ENCODE measurements at places on chromosomes 16 and 17.
A peak's percentile ranks its signal among the peaks of the same experiment; 100 is the strongest.

DNA sequence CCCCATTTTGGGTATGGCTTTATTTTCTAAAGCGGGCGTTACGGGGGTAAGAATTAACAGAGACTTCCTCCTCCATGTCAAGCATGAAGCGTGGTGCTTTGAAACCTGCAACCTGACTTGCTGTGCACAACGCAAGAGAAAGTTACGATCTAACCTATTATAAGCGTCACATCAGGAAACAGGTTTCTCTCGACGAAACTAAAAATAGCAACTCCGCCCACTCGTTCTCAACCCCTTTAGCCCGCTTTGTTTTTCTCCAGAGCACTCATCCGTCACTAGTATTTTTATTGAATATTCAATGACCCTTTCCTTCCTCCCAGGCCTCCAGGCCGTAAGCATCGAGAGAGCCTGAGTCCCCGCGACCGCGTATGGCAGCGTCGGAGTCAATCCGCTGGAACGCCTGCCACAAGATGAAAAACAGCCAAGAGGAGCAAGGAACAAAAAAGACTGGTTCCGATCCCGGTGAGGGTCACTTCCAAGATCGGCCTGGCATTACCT, 555 bp downstream of the NUP88 start:
- DNase-seq: no peak

- no peak for DNase-seq
Measured at GRCh38 chr17:17902877-17903276, 66.1 kb upstream of the SREBF1 start.

DNA sequence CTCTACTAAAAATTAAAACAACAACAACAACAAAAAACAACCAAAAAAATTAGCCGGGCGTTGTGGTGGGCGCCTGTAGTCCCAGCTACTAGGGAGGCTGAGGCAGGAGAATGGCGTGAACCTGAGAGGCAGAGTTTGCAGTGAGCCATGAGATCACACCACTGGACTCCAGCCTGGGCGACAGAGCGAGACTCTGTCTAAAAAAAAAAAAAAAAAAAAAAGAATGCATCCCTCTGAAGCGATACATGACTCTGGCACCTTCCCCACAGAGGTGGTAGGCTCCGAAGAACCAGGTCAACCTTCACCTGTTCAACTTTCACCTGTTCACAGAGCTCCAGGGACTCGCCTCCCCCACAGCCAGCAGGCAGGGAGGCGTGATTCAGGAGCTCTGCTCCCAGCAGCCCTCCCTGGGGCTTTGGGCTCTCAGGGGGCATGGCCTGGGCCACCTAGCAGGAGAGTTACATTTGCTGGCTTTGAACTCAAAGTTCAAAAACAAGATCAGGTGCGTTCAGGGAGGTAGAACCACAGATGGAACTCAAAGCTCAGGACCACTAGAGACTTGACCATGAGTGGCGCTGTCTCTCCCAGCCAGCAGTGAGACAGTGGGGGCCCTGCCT, 5.6 kb downstream of the VAC14 start:
- DNase-seq: no peak

DNA sequence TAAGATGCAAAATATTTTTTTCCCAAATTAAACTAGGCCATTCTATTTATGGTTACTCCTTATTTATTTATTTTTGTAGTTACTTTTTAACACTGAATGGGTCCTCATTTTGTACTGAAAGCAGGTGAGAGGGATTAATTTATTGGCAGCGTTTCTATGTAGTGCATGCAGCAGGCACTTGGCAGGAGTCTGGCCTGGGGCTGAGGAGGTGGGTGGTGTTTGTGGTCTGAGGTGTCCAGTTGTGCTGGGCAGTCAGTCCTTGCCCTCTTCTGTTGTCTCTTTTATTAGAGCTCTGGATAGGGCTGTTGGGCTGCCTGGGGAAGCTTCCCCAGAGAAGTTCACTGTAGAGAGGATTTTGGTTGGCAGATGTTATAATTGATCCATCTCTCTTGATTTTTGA, 12.7 kb downstream of the SEC14L1 start:
- DNase-seq: no peak

- no peak for DNase-seq
Measured at GRCh38 chr16:4566144-4566543, 10.0 kb downstream of the C16orf96 start.

DNA sequence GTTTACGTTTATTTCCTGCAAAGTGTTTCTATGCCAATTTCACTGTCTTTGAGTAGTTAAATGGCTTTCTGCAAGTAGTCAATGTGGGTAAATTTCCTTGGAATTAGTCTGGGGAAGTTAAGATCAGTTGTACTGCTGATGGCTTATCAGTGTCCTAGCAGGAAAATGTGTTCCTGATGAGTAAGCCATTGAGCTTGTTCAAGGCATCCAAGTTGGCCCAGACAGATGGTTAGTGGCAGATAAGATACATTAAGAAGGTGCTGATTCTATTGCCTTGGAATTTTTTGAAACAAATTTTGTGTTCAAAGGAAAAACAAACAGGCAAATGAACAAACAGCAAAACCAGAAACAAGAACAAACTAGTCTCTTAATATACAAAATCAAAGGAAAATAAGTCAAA, 258.4 kb downstream of the MAP2K6 start:
- no peak for DNase-seq

GRCh38 chr16:65934443-65934842, 432.0 kb upstream of the CDH5 start:
- no peak for DNase-seq

DNA sequence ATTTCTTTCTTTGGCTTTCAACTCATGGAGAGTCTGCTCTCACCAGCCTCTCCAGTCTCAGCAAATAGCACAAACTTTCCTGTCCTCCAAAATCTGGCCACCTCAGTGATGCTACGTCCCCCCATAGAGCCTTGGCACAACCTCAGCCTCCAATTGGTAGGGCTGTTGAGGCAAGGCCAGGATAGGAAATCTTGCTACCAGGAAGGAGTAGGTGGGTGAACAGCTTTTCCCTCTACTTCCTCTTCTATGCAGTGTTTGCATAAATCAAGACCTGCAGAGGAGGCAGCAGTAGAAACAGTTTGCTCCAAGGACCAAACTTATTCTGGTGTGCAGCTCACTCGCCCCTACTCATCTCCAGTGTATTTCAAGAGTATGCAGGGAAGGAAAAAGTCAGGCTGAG, 701 bp upstream of the DPEP2 start:
- no peak for DNase-seq

DNA sequence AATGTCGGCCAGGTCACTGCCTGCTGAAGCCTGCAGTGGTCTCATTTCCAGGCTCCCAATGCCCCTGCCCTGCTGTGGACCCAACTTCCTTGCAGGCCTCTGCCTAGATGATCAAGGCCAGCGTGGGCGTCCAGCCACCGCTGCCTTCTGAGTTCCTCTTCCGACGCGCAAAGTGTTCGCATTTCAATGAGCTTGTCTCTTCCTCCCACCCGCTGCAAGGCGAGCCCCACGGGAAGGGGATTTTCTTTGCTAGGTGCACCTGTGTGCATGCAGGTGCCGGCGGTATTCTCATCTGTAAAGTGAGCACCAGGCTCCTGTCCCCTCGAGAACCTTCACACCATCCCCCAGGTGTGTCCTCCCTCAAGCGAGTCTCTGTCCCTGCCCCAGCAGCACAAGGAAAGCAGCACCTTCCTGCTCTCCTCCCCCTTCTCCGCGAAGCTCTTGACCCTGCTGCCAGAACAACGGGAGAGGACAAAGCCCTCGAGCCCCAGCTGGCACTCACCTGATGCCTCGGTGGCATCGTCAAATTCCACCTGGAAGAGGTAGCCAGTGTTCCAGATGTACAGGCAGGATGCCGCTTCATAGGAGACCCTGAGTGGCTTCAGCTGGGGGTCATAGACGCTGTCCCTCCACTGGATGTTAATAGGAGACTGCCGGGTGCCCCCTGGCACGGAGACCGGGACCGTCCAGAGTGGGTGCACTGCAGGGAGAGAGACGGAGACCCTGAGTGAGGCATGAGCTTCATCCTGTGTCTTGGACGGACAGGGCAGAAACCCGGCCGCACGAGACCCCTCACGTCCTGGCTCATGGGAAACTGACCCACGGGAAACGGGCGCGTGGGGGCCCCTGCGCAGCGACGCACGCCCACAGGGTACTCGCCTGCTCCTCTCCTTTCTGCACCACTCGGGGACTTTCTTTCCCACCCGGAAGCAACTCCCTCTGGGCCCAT, 9.8 kb downstream of the CA5A start:
- no peak for DNase-seq

GRCh38 chr16:85033171-85033570, 5.6 kb downstream of the KIAA0513 start:
- no peak for DNase-seq

- no peak for DNase-seq
Measured at GRCh38 chr17:68432086-68432864, 25.0 kb downstream of the WIPI1 start.

GRCh38 chr17:51805765-51806164, 352.7 kb downstream of the CA10 start:
- no peak for DNase-seq

GRCh38 chr17:39740357-39741111, 2.8 kb downstream of the GRB7 start:
- DNase-seq: no peak

DNA sequence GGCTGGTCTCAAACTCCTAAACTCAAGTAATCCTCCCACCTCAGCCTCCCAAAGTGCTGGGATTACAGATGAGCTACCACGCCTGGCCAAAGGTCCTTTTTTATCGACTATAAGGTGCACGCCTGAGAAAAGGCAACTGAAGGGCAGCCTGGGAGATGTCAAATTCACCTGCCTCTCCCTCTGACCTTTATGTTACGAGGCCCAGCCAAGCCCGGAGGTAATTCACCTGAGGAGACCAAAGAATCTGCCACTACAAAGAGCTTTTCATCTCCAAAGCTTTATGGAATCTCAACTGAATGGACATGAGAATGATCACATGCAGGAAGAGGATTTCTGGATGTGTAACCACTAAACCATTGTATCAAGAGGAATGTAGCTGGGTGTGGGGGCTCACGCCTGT, 37.2 kb downstream of the LYRM1 start:
- DNase-seq: no peak

DNA sequence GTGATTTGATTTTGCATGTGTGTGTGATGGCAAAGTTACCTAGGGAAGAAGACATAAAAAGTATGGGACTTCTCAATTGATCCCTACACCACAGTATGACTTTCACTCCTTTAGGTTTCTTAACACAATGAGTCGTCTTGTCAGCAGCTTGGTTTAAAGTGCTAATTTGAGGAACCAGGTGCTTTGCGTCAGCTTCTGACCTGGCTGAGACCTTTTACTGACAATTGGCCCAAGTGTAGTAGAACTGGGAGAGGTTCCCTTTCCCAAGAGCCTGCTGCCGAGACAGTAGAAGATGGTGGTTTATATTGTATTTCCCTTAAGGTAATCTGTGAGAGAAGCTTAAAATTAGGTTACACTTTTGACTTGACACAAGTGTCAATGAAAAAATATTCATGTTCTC, 54.9 kb downstream of the LDHD start:
- DNase-seq: no peak

DNA sequence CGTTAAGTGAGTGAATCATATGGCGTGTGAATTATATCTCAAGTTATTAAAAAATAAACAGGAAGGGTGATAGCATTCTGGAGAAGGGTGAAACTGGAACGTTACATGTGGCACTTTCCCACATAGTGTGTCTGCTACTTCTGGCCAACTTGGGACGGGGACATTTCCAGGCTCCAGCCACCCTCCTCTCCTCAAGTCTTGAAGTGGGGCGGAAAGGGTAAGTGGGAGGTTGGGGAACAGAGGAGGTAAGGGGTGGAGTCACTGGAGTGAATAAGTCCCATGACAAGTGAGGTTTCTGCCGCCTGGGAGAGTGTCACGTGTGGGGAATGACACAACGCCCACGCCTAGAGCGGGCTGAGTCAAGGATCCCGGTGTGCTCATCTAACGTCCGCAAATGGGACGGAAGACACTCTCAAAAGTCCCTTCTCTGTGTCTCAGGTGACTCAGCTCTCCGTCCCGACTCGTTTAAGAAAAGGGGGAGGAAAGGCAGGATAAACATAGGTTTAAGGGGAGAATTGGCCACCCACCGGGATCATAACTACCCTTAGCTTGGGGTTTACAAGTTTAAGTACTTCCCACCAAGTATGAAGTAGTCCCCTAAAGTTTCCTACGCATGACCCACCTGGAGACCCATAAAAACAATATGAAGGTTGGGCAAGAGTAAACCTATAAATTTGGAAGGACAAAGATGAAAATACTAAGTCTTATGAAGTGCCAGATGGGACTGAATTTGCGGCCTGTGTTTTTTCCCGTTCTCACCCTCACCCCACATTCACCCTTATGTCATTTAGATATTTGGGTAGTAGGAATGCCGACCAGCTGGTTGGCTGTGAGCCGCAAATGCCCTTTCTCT, 1.2 kb upstream of the SPAG9 start:
- peak; percentile 29 for DNase-seq

DNA sequence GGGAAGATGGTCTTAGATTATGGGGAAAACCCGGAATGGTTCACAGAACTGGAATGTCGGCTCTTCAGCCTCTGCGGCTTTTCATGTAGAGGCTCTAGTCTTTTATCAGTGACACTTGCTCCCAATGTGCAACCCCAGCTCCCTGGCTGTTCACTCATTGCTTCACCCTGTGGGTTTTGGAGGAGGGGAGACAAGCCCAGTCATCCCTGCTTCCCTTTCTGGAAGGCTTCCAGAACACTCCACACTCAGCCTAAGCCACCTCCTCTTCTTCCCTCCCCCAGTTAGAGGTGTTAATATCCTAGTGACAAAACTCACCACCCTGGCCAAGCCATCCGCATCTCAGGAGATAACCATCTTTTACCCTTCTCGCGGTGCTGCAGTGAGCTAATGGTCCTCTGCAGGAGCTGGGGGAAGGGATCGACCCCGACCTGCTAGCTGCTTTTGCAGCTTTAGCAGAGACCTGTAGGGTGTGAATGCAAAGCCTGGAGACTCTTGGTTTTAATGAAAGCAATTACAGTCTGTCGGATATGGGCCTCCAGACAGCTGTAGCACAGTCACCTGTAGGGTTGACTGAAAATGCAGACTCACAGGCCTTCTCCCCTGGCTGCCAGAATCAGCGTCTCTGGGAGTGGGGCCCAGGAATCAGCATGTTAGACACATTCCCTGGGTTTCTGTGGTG, 24.3 kb upstream of the LASP1NB start:
- DNase-seq: no peak

DNA sequence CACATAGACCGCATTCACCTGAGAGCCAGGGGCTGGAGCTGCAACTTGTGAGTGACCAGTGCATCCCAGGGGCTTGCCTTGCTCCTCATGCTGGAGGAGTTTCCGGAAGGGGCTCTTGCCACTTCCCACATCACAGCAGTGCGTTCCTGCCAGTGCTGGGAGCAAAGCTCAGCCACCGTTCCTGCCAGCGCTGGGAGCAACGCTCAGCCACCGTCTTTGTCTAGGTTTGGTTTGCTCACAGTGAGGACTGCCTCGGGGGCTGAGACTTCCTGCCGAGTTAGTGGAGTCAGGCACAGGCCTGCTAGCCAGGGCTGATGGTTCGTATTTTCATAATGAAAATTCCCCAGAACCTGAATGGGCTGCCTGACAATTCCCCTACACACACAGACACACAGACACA, 5.4 kb upstream of the CHRNE start:
- no peak for DNase-seq

GRCh38 chr16:3283543-3284447, 504 bp downstream of the ZNF263 start:
- DNase-seq: no peak

GRCh38 chr16:30697264-30698138, 1.5 kb upstream of the SRCAP start:
- DNase-seq: no peak
